ENCODE measurements at places on chromosomes 2 and 18. TPM values are rescaled to one million over a fixed set of nuclear protein-coding genes. Genes with fewer than 3 reads are reported as not detected.

DNA sequence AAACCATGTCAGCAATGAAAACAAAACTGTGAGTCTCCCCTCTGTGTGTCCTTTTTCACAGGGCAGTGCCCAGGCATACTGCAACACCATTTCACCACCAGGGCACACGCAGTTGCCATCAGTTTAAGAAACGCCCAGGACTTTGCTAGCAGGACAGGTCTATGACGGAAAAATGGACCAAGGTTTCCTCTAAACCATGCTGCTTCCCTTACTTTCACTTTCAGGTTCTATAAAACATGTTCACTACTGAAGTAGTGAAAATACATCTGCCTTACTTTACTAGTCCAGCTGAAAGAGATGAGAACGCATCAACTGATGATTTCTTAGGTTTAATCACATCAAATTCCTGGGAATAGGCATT lies 110.5 kb downstream of the TCF4 start:
- DNase-seq = peak; percentile 76

DNA sequence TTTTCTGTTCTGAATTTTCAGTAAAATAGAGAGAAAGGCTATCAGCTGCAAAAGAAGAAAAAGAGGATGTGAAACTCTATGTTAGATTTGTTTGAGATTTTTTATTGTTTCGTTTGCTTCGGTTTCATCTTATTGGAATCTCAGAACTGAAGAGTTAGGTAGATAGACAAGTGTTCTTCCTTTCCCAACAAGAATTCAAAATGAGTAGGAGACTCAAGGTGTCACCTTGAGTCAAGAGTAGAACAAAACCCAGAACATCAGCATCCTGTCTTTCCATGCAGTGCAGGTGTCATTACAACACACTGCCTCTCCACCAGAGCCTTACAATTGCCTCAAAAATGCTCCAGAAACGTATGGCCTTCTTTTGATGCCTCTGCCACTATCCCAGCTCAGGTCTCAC lies 21.1 kb downstream of the NBAS start:
- DNase-seq = no peak

Gene CCDC93
- polyA plus RNA-seq = 15.1 TPM

Gene TDRD15
- not detected for polyA plus RNA-seq

Gene LGALSL
- 5.7 TPM for polyA plus RNA-seq

Gene ERICH2
- not detected for polyA plus RNA-seq
